ENCODE measurements at places on chromosomes 2 and 18. TPM values are rescaled to one million over a fixed set of nuclear protein-coding genes. Genes with fewer than 3 reads are reported as not detected.

DNA sequence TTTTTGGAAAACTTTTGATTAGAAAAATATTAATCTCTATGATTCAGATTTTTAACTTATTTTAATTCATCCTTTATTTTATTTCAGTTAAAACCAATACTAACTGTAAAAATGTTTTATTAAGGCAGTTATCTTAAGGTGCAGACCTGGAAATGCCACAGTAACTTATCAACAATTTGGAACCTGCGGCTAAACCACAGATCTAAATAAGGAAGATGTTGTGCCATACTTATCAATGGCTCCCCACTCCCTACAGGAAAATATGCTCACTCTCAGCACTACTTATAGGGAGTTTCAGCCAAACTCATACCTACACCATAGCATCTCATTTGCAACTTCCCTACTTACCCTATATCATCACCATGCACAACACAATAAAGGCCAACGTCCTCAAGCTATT lies 226.9 kb upstream of the KYNU start:
- no peaks in the 10 kb centered on the region for H3K27me3 ChIP-seq
- DNase-seq: no peak
- H3K36me3 ChIP-seq: no peaks in the 10 kb centered on the region
- no peaks in the 10 kb centered on the region for H3K4me1 ChIP-seq
- no peak overlapping the region for H3K4me3 ChIP-seq

DNA sequence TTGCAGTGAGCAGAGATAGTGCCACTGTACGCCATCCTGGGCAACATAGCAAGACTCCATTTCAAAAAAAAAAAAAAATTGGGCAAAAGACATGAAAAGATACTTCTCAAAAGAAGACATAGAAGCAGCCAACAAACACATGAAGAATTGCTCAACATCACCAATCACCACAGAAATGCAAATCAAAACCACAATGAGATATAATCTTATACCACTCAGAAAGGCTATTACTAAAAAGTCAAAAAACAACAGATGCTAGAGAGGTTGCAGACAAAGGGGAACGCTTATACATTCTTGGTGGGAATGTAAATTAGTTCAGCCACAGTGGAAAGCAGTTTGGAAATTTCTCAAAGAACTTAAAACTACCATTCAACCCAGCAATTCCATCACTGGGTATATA lies 43.1 kb upstream of the CHAC2 start:
- no peak overlapping the region for H3K27ac ChIP-seq
- no peaks in the 10 kb centered on the region for H3K27me3 ChIP-seq
- no peaks in the 10 kb centered on the region for H3K4me1 ChIP-seq
- no peak for DNase-seq

DNA sequence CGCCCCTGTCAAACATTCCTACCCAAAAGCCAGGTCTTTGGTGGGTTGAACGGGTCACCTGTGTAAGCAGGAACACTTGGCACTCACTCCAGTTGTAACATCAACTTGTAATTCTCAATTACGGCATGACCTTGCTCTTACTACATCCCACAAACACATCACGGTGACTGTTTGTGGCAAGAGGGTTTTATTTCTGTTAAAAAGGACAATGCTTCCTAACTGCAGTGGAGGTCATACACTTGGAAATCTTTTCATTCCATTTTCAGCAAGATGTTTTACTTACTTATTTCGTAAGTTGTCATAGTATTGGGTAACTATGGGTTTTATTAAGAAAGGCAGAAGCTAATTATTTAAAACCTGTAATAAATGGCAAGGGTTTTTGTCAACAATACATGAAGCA lies 126.1 kb downstream of the ZNF516 start:
- no peaks in the 10 kb centered on the region for H3K36me3 ChIP-seq
- H3K4me3 ChIP-seq: no peak overlapping the region
- H3K27me3 ChIP-seq: no peaks in the 10 kb centered on the region
- H3K4me1 ChIP-seq: peaks cover 7% of the 10 kb centered on the region

GRCh38 chr2:217707131-217707611 lies 295.6 kb downstream of the TNS1 start:
- H3K4me1 ChIP-seq: no peaks in the 10 kb centered on the region
- H3K27me3 ChIP-seq: no peaks in the 10 kb centered on the region
- no peak overlapping the region for H3K4me3 ChIP-seq
- no peak overlapping the region for H3K27ac ChIP-seq

DNA sequence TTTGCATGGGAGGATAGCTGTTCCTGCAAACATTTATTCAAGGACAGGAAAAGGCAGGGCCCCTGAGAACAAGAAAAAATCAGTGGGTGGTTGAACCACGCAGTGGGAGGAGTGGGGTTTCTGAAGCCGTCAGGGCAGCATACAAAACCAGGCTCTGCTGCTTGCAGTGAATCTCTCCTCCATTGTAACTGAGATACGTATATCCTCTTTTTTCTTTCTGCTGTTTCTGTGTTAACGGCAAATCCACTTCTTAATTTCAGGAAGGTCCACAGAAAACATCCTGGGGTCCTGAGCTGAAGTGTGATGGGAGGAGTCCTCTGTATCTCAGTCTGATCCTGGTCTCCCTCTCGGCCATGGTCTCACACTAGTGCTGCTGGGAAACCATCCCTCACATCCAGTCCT lies 27.2 kb upstream of the KCNF1 start:
- no peaks in the 10 kb centered on the region for H3K4me1 ChIP-seq
- H3K27ac ChIP-seq: no peak overlapping the region
- no peaks in the 10 kb centered on the region for H3K27me3 ChIP-seq
- no peak for DNase-seq
- no peak overlapping the region for H3K4me3 ChIP-seq
- H3K36me3 ChIP-seq: no peaks in the 10 kb centered on the region

HOXD4 gene
- not detected for total RNA-seq

LIPG gene
- not detected for total RNA-seq

DNA sequence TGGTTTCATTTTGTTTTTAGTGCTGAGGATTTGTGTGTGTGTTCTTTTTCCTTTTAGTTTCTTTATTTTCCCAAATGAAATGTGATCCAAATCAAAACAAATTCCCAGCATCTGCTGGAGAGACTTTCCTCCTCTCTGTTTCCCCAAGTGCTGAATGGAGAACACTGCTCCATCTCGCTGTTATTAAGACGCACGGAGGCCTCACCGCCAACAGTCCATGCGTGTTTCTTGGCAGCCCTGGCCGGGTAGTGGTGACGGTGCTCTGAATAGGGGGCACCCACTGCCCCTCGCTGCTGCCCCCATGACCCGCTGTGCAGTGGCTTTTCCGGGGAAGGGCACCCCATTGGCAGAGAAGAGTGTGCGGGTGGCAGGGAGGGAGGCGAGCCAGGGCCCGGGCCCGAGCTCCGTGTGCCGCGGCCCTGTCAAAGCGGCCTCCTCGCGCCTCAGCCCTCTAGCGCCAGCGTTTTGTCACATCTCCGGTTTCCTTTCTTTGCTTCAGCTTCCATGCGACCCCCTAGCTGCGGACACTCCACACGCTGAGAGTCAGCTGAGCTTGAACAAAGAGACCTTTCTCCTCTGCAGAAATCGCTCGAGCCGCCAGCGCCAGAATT lies 473.7 kb upstream of the SALL3 start:
- H3K27ac ChIP-seq: no peak overlapping the region
- no peaks in the 10 kb centered on the region for H3K36me3 ChIP-seq
- H3K4me1 ChIP-seq: no peaks in the 10 kb centered on the region
- DNase-seq: no peak
- H3K27me3 ChIP-seq: no peaks in the 10 kb centered on the region
- no peak overlapping the region for H3K4me3 ChIP-seq

GRCh38 chr2:128661311-128661710 lies 342.6 kb upstream of the HS6ST1 start:
- H3K27ac ChIP-seq: no peak overlapping the region
- no peaks in the 10 kb centered on the region for H3K27me3 ChIP-seq
- no peaks in the 10 kb centered on the region for H3K4me1 ChIP-seq
- no peaks in the 10 kb centered on the region for H3K36me3 ChIP-seq

COL6A3 gene
- 2.1 TPM for total RNA-seq

- H3K4me3 ChIP-seq: no peak overlapping the region
- no peak for DNase-seq
- H3K27me3 ChIP-seq: no peaks in the 10 kb centered on the region
- peaks cover 49% of the 10 kb centered on the region for H3K4me1 ChIP-seq
- no peak overlapping the region for H3K27ac ChIP-seq
Observed at GRCh38 chr2:197071790-197072436, 145.4 kb upstream of the PGAP1 start.

GRCh38 chr2:230677201-230677946 lies 35.3 kb upstream of the CAB39 start:
- DNase-seq: no peak
- H3K27ac ChIP-seq: no peak overlapping the region
- H3K4me1 ChIP-seq: peaks cover 12% of the 10 kb centered on the region
- no peaks in the 10 kb centered on the region for H3K27me3 ChIP-seq
- H3K4me3 ChIP-seq: no peak overlapping the region
- no peaks in the 10 kb centered on the region for H3K36me3 ChIP-seq

- H3K4me3 ChIP-seq: no peak within 1 kb of the TSS
- H3K4me1 ChIP-seq: no peaks in the 10 kb centered on the region
- DNase-seq: no peak
- H3K27me3 ChIP-seq: no peaks in the 10 kb centered on the region
- H3K36me3 ChIP-seq: no peaks in the 10 kb centered on the region
- no peak within 1 kb of the TSS for H3K27ac ChIP-seq
Observed at GRCh38 chr2:158101384-158101926, at the start of gene UPP2. Gene UPP2 (plus strand): TSS chr2:158101876. CDS start chr2:158102064, 188 bp downstream.

CCDC141 gene
- total RNA-seq: 8.2 TPM

DOCK10 gene
- 180 TPM for total RNA-seq

DNA sequence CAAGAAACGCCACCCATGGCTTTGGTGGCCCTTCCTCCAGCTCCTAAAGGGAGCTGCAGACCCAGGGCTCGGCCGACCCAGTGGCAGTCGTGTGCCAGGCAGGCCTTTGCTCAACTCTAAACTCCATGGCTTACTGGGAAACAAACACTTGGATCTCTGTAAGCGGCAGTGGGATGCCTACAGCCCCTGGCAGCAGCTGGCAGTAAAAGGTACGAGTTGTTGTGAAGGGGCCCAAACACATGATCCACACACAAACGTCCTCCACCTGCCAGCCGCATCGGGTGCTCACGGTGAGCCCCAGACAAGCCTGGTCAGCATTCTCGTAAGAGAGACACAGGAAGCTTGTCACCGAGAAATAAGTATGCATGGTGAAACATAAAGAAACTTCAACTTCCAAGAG lies 214.9 kb downstream of the MGAT5 start:
- H3K27ac ChIP-seq: no peak overlapping the region
- no peaks in the 10 kb centered on the region for H3K36me3 ChIP-seq
- H3K4me3 ChIP-seq: no peak overlapping the region
- H3K4me1 ChIP-seq: no peaks in the 10 kb centered on the region

GRCh38 chr18:56374007-56374655 lies 264.3 kb downstream of the TXNL1 start:
- no peaks in the 10 kb centered on the region for H3K27me3 ChIP-seq
- no peak for DNase-seq
- H3K27ac ChIP-seq: no peak overlapping the region
- no peak overlapping the region for H3K4me3 ChIP-seq
- H3K36me3 ChIP-seq: no peaks in the 10 kb centered on the region
- no peaks in the 10 kb centered on the region for H3K4me1 ChIP-seq

DNA sequence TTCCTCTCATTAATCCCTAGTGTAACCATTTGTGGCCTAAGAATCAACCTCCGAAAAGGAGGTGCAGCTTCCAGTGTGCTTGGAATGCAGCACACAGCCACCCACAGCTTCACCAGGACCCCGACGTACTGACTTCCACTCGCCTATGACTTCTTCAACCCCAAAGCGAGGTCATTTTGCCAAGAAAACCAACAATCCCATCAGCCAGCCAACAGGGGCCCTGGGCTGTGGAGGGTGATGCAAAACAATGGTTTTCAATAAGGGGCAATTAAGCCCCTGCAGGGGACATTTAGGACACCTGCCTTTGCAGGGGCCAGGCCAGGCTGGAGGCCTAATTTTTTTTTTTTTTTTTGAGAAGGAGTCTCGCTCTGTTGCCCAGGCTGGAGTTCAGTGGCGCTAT lies 158.1 kb upstream of the SKOR2 start:
- H3K4me1 ChIP-seq: no peaks in the 10 kb centered on the region
- no peaks in the 10 kb centered on the region for H3K27me3 ChIP-seq
- H3K36me3 ChIP-seq: no peaks in the 10 kb centered on the region
- no peak overlapping the region for H3K4me3 ChIP-seq
- H3K27ac ChIP-seq: no peak overlapping the region

DNA sequence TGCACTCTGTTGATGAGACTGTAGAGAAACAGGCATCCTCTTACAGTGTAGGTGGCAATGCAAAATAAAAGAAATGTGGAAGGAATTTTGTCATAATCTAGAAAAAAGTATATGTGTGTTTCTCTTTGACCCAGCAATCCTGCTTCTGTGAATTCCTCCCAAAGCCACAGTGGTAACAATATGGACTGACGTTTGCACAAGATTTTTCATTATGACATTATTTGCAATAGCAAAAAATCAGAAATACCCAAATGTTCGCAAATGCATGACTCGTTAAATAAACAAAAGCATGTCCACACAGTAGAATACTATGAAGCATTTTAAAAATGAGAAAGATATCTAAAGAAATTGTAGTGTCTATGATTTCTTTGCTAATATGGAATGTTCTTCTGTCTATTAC lies 255.2 kb upstream of the NRP2 start:
- H3K36me3 ChIP-seq: no peaks in the 10 kb centered on the region
- H3K27ac ChIP-seq: no peak overlapping the region
- no peaks in the 10 kb centered on the region for H3K27me3 ChIP-seq
- no peaks in the 10 kb centered on the region for H3K4me1 ChIP-seq

DNA sequence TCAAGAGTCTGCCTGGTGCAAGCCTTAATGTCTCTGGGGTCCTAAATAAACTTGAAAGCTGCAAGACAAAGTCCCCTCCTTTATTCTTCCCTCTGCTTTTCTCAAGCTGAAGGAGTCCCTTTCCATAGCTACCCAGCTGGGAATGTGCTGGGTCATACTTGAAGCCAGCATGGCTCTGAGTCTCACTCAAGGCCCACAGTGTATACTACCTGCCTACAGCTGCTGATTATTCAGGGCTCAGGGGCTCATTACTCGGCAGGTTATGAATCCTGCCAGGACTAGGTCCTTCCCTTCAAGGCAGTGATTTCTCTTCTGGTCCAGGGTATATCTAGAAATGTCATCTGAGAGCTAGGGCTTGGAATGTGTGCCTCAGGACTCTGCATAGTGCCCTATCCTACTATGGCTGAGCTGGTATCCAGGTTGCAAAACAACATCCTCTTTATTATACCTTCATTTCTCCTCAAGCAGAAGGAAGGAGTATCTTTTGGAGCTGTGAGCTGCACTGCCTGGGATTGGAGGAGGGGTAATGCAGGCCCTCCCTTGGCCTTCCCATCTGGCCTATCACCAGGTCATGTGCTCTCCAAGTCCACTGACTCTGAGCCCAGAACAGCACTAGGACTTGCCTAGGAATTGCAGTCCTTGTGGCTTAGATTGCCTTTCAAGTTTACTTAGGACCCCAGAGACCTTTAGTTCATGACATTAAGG lies 22.3 kb downstream of the IL1RN start:
- H3K4me1 ChIP-seq: no peaks in the 10 kb centered on the region
- no peaks in the 10 kb centered on the region for H3K36me3 ChIP-seq
- DNase-seq: no peak

DNA sequence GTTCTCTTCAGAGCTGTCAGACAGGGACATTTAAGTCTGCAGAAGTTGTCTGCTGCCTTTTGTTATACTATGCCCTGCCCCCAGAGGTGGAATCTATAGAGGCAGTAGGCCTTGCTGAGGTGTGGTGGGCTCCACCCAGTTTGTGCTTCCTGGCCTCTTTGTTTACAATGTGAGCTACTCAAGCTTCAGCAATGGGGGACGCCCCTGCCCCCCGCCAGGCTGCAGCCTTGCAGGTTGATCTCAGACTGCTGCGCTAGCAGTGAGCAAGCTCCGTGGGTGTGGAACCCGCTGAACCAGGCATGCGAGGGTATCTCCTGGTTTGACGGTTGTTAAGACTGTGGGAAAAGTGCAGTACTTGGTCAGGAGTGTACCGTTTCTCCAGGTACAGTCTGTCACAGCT lies 24.0 kb upstream of the PAIP2B start:
- no peaks in the 10 kb centered on the region for H3K27me3 ChIP-seq
- H3K4me3 ChIP-seq: no peak overlapping the region
- H3K27ac ChIP-seq: no peak overlapping the region
- no peaks in the 10 kb centered on the region for H3K4me1 ChIP-seq

Measured in CD4-positive, alpha-beta memory T cell (primary cell).